ENCODE measurements at places on chromosomes 7 and 10.

GRCh38 chr7:140679186-140679585 is 6.4 kb downstream of the ADCK2 start:
- DNase-seq = no peak

DNA sequence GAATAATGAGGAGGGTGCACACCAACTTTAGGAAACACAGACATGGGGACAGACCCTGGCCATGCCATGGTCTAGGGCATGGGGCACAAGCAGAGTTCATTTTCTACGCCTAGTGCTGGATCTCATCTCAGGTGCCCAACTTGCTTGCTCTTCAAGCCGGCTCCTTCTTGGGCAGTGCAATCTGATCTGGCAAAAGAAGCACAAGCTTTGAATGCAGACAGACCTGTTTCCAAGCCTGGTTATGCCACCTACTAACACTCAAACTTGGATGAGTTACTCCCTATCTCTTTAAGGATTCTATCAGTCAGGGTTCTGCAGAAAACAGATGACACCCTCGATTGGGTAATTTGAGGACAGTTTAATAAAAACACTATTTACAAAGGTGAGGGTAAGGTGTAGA is 34.9 kb upstream of the WAPL start:
- DNase-seq = no peak

DNA sequence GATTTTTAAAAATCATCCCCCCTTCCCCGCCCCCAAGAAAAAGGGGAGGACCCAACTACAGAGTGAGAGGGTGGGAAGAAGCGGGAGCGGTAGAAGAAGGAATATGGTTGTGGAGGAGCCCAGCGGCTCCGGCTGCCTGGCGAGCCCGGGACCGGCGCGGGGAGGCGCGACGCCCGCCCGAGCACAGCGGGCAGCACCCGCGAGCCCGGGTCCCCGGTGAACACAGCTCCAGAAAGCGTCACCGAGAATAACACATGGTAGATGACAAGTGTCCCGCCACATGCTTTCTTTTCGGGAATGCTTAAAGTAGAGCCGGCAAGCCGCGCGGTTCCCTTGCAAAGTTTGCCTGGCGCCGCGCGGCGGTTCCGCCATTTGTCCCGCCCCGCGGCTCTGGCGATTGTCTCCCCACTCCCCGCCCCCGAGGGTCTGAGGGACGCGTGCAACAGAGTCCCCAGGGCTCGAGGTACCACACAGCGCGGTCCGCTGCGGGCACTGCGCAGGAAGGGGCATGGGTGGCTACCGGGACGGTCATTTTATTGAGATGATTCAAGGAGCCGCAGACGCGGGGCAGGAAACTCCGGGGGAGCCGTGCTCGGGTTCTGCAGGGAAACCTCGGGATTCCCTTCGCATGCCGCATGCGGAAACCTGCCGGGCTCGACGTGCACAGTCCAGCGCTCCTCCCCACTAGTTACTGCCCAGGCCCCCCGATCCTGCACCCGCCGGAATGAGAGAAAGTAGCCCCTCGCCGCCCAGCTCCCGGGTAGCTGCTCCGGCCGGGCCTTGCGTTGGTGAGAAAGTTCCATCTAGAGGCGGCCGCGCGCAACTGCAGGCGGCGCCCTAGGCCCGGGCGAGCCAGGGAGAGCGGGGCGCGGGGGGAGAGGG is 781 bp upstream of the GRM8 start:
- peak; percentile 76 for DNase-seq

DNA sequence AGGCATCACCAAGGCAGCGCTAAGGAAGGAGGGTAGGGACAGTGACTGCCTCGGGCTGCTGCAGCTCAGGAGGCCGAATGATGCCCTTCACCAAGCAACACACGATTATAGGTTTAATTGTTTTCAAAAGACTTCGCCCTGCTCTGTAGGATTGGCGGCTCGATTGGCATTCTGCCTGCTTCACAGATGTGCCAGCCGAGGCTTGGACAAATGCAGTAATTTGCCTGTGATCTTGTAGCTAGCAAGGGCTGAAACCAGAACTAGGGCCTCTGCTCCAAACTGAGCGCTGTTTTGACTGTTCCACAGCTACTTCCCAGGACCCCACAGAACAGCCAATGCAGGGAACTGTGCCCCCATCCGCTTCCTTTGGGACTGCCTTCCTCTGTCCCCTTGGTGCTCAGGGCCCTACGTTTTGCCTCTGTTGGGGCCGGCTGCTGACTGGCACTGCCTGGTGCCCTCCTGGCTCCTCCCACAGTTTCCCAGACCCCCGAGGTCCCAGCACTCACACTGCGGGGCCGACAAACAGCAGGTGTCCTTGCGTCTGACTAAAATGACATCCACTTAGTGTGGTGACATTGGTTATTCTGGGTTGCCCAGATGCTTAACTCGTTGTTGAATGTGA is 62.6 kb upstream of the EN2 start:
- DNase-seq = no peak

DNA sequence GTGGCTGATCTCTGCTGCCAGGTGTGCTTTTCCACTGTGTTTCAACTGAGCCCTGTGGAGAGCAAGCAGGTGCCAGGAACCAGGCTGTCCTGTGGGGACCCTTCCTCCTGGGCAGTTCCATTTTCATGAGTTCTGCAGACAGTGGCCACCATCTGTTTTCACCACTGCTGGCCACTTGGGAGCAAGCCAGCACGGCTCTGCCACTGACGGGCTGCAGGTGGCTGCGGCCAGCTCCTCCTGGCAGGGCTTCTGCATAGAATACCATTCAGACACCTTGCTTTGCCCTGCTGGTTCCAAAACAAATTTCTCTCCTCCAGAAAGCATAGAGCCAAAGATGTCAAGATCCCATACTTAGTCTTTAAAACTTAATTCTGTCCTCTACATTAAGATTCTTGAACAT is 48.3 kb downstream of the LANCL2 start:
- DNase-seq = no peak

DNA sequence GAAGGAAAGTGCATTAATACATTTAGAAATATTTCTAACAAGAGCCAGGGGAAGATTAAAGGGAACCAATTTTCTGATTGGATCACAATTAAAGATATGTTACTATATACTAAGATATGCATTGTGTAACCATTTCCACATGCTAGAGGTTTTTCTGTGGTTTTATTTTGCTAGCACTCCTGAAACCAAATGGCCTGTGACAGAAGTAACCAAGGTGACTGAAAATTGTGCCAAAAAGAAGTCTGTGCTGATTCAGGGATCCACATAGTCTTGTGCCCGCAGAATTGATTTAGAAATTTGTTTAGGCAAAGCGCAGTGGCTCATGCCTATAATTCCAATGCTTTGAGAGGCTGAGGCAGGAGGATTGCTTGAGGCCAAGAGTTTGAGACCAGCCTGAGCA is 1.8 kb downstream of the CC2D2B start:
- DNase-seq = no peak

DNA sequence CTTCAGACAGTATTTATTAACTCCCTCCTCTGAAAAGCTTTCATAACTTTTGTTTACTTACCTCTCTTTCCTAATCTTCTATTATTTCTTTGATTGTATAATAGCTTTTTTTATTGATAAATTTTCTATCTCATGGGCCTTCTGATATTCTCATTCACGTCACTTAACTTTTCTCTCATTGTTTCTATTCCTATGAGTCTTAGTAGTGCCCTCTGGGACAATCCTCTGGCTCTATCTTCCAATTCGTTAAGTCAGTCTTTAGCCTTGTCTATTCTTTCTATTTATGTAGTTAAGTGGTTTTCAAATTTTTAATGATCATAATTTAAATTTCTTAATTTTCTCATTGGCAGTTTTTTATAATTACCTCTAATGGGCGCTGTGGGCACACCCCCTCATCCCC is 6.4 kb upstream of the ELMO1 start:
- DNase-seq = no peak

DNA sequence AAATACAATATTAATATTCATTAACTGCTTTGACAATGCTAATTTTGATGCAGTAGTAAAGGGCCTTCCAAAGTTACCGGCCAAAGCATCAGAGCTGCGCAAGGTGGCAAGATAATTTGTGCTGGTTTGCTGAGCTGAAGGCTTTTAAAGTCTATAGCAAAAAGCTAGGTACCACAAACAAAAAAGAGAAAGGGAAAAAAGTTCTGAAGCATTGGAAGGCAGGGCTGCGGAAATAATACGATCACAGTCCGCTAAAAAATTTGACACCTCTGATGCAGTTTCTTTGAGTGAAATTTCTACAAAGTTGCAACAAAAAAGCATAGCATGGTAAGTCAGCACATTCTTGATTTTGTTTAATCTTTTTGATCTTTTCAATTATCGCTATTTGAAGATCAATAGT is 175.6 kb downstream of the TCF7L2 start:
- no peak for DNase-seq

DNA sequence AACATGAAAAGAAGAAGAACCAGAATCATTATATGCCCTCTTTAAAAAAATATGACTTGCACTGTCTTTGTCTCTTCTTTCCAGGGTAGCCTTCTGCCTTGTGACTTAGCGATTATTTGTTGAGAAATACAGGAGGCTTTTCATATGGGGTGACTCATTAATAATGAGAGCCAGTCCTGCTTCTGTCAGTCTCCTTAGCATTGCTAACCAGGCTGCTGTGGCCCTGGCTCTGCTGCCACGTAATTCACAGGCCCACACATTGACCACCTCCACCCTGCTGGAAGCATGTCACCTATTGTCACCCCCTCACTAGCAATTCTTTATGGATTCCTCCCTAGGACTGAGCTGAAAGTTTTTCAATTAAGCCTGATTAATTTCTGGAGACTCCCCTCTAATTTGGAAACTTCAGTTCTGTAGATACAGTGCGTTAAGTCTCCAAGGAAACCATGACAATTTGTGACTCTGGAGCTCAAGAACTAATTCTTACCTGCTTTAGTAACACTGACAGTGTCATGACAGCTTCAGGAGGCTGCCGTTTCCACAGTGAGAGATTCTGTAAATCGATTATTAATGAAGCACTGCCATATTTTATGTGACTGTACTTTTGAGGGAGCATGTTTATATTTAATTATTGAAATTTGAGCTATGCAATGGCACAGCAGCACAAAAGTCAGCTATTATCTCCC is 267.9 kb upstream of the SP8 start:
- no peak for DNase-seq

- DNase-seq = no peak
Observed at GRCh38 chr10:127193125-127193524, 3.3 kb downstream of the INSYN2A start.

DNA sequence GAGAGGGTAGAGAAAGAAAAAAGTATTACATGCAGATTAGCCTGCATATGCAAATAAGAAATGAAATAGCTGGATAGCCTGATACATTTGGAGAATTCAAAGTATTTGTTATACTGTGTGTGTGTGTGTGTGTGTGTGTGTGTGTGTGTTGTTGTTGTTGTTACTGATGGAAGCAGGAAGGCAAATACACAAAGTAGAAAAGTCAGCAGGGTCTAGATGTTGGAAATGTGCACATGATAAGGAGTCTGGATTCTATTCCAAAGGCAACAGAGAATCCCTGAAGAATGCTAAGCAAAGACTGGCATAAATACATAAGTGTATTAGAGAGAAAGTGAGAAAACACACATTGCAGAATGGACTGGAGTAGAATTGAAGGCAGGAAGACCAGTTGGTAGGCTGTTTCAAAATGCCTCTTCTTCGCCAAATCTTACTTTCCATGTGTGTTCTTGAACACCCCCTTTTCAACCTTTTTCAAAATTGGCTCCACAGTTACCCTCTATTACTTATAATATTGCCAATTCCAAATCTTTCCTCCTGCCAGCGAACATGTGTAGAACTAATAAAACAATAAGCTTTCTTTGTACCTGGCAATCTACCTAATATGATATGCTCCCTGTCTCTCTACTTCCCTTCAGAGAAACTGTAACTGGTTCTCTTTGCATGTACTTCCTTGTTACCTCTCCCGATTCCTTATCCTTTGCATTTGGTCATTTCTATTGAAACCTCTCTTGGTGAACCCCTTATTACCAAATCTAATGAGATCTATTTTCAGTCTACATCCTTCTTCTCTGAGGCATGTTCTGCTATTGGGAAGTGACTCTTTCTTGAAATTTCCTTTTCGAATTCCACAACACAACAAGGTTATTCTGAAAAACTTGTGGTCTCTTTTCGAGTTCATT is 6.2 kb downstream of the CPED1 start:
- no peak for DNase-seq

DNA sequence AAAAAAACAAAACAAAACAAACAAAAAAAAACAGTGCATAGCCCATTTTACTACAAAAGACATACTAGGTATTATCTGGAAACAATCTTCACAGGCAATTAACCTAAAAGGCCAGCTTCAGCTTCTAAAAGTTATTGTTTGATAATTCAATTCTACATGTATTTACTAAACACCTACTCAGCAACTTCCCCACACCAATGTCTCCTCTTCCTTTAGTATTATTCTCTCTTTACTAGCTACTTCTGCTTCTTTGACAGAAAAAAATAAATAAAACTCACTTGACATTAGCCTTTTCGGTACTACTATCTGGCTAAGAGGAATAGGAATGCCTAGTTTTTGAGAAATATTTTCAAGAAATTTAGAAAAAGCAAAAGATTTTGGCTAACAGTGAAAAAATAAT is 2.8 kb downstream of the TM9SF3 start:
- DNase-seq = no peak

DNA sequence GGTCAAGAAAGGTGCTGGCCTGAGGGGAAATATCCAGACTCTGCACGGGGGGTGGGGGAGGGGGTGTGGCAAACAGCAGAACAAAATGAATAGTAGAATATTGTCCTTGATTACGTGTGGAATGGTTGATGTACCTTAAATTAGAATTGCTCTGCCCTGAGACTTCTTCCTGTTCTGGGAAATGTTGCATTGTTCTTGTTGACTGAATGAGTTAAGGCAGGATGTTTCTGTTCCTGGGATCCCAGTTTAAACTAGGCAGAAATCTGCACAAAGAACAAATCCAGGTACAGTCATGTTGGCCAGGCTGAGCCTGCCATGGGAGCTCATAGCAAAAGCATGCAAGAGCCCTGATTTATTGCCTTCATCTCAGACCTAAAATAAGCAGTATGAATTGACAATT is 558.7 kb upstream of the VSTM2A start:
- DNase-seq = no peak

GRCh38 chr7:85125651-85126131 is 61.2 kb downstream of the SEMA3D start:
- no peak for DNase-seq

DNA sequence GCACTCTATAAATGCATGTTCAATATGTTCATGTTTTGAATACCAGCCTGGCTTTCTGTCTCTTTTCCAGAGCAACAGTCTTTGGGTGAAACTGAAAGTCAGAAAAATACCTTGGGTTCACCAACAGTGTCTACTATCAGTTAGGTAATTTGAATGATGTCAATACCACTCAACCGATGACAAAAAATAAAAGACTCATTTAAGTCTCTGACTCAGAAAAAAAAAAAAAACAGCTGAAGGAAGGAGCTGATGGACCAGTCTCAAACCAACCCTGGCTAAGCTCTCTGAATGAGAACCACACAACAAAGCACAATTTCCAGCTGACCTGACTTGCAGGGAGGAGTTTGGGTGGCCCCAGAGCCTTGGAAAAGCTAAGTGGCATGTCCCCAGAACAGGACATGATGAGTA is 42.5 kb downstream of the ABLIM1 start:
- no peak for DNase-seq

GRCh38 chr10:16652154-16652553 is 130.5 kb upstream of the C1QL3 start:
- no peak for DNase-seq

- DNase-seq = peak; percentile 45
Observed at GRCh38 chr10:71285180-71285545, 33.9 kb upstream of the SLC29A3 start.
